ENCODE measurements at places on chromosomes 11 and 22.
A peak's percentile ranks its signal among the peaks of the same experiment; 100 is the strongest.

DNA sequence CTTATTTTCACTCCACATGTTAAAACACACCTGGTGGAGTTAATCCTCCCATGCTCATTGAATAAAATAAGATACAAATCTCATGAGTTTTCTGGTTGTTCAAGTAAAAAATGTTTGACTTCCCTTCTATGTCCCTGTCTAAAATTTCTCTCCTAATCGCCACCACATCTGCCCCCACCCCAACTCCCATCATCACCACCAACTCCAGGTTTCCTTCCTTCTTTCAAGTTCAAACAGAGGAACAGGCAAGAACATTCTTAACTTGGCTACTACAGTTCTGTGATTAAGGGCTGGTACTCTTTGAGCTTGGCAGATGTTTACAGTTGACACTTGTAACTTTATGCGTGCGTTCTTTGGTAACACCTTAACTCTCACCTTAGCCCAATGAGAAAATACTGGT lies 9.1 kb upstream of the PSMA1 start:
- no peaks in the 10 kb centered on the region for H3K4me1 ChIP-seq
- H3K27me3 ChIP-seq = no peaks in the 10 kb centered on the region

GRCh38 chr11:64126371-64126770 lies 39.5 kb downstream of the MACROD1 start:
- no peak overlapping the region for H3K27ac ChIP-seq
- no peaks in the 10 kb centered on the region for H3K36me3 ChIP-seq
- no peak for DNase-seq
- H3K4me1 ChIP-seq = peaks cover 7% of the 10 kb centered on the region
- H3K27me3 ChIP-seq = no peaks in the 10 kb centered on the region

GRCh38 chr22:33035272-33035863 lies 22.8 kb downstream of the SYN3 start:
- no peak overlapping the region for H3K27ac ChIP-seq
- H3K36me3 ChIP-seq = no peaks in the 10 kb centered on the region
- H3K4me3 ChIP-seq = no peak overlapping the region
- no peaks in the 10 kb centered on the region for H3K27me3 ChIP-seq
- no peak for DNase-seq

DNA sequence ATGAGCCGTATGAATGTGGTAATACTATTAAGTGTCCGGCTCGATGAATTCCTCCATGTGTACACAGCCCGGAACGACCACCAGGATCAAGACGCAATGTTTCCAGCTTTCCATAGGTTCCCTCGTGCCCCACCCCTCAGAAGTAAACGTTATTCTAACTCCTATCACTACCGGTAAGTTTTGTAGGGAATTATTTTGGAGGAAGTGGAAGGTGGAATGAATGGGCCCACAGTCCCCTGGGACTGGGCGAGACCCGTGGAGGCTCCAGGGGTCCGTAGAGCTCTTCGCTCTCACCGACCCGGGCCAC lies 720 bp upstream of the FAR1 start:
- H3K4me1 ChIP-seq = peaks cover 4% of the 10 kb centered on the region
- peak overlapping the region; percentile 89 for H3K4me3 ChIP-seq
- peaks cover 8% of the 10 kb centered on the region for H3K27me3 ChIP-seq
- peak overlapping the region; percentile 88 for H3K27ac ChIP-seq
- H3K36me3 ChIP-seq = no peaks in the 10 kb centered on the region

DNA sequence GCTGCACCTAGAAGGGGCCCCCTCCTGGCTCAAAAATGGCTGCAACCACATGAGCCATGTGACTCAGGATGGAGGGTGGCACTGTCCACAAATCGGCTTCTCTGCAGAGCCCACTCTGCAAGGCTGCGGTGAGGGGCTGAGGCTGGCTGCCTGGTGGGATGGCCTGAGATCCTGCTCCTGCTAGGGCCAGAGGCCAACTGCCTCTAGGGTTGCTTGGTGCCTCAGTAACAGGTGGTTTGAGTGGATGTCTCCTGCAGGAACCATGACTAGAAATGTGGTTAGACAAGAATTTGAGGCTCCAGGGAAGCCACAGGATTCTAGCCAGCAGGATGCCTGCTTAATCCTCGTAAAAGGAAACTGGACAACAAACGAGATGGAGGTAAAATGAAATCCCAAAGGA lies 17.1 kb downstream of the PATZ1 start:
- no peaks in the 10 kb centered on the region for H3K36me3 ChIP-seq
- DNase-seq = no peak
- no peak overlapping the region for H3K4me3 ChIP-seq
- no peaks in the 10 kb centered on the region for H3K4me1 ChIP-seq

DNA sequence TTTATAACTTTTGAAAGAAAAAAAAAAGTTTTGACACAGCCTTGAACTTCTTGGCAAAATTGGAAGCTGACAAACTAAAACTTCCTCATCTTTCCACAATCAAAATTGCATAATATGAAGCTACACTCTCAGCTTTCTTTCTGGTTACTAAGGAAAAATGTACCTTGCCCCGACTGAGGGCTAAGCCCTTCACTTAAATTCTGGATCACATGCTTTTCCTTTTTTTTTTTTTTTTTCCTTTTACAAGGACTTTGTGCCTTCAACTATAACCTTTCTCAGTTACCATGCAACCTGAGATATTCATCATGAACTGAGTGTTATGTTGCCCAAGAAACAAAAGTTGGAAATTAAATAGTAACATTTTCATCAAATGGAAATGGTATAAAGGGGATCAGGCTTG lies 188.5 kb upstream of the CARD18 start:
- no peak overlapping the region for H3K27ac ChIP-seq
- no peaks in the 10 kb centered on the region for H3K27me3 ChIP-seq
- no peak overlapping the region for H3K4me3 ChIP-seq
- H3K4me1 ChIP-seq = no peaks in the 10 kb centered on the region
- H3K36me3 ChIP-seq = no peaks in the 10 kb centered on the region

DNA sequence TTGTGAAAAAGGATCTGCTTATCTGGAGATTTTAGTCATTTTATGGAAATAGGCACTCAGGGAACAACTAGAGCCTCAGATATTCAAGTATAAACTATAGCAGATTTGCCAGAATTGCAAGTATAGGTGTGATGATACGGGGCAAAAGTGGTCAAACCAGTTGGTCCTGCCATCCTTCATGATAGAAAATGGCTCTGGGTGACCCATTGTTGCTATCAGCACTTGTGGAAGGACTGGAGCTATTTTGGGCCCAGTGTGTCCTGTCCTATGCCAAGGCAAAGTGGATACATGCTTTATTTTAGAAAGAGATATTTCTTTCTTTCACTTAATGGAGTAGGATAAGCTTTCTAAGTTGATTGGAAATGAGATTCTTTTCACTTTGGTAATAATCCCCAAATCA lies 85.2 kb downstream of the PPP6R3 start:
- H3K4me1 ChIP-seq = no peaks in the 10 kb centered on the region
- no peak for DNase-seq
- no peak overlapping the region for H3K27ac ChIP-seq
- no peaks in the 10 kb centered on the region for H3K27me3 ChIP-seq
- H3K36me3 ChIP-seq = peaks cover 24% of the 10 kb centered on the region

DNA sequence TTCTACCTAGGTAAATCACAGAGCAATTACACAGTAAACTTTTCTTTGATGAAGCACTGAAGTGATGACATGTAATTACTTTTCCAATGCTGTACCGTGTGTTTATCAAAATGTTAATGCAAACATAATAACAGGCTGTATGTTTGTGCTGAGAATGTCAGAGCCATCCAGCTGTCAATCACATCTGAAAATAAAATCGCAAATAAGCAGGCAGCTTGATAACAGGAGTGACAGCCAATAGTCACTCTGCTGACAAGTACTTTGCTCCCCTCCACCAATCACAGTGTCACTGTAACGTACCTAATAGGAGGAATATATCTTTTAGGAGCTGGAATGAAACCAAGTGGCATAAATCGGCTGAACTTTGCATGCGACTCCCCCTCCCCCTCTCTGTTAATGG lies 119.7 kb downstream of the KIRREL3 start:
- no peak for DNase-seq
- H3K27ac ChIP-seq = no peak overlapping the region
- peaks cover 10% of the 10 kb centered on the region for H3K27me3 ChIP-seq
- no peaks in the 10 kb centered on the region for H3K4me1 ChIP-seq
- no peak overlapping the region for H3K4me3 ChIP-seq
- no peaks in the 10 kb centered on the region for H3K36me3 ChIP-seq

GRCh38 chr11:19718951-19719350 lies 6.3 kb downstream of the NAV2 start:
- no peak overlapping the region for H3K27ac ChIP-seq
- no peak for DNase-seq
- H3K4me3 ChIP-seq = no peak overlapping the region
- peaks cover 47% of the 10 kb centered on the region for H3K4me1 ChIP-seq

DNA sequence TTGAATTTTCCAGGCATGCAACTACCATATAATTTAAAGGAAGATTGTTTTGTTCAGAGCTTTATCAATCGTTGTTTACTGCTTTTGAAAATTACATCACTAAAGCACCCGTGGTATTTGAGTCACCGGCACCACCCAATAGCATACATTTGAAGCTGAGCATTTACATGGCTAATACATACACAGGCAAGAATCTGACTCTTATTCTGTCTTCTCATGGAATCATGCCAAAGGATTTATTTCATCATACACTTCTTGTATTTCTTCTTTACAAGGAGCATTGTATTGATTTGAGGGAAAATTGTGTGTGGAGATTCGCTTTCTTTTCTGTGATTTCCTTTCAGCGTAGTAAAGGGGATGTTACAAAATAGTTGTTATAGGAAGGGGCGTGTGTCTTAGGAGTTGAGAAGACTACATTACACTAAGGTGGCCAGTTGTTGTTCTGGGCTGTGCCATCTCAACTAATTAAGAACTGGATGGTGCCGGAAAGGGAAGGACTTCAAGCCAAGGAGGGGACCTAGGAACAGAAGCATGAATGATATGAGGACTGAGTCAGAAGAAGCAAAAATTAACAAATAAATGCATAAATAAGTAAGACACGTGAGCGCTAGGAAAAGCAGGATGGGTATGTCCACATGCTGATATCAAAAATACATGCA lies 12.9 kb upstream of the CD3E start:
- H3K4me3 ChIP-seq = no peak overlapping the region
- H3K27ac ChIP-seq = no peak overlapping the region
- no peak for DNase-seq
- peaks cover 14% of the 10 kb centered on the region for H3K27me3 ChIP-seq
- H3K4me1 ChIP-seq = no peaks in the 10 kb centered on the region

DNA sequence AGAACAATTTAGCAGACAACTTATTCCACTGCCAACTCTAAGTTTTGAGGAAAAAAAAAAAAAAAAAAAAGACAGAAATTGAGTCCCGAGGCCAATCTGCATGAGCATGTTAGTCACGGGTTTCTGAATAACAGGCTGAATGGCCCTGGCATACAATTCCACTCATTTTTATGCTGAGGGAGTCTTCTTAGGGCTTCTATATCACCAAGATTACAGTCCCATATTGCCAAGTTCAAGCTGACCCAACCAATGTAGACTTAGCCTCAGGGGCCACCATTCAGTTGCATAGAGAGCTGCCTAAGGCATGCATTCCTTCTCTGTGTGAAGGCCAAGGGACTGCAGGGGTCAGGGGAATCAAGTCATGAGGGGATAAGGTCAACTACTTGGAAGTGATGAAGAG lies 27.5 kb downstream of the KIRREL3 start:
- H3K4me3 ChIP-seq = no peak overlapping the region
- H3K4me1 ChIP-seq = no peaks in the 10 kb centered on the region
- peaks cover 7% of the 10 kb centered on the region for H3K27me3 ChIP-seq
- no peak for DNase-seq
- H3K27ac ChIP-seq = no peak overlapping the region

- no peak overlapping the region for H3K27ac ChIP-seq
- no peaks in the 10 kb centered on the region for H3K27me3 ChIP-seq
- DNase-seq = no peak
- no peak overlapping the region for H3K4me3 ChIP-seq
Observed at GRCh38 chr11:112042161-112042960, 17.2 kb downstream of the DLAT start.

- no peaks in the 10 kb centered on the region for H3K36me3 ChIP-seq
- H3K4me1 ChIP-seq = peaks cover 17% of the 10 kb centered on the region
- H3K27ac ChIP-seq = peak overlapping the region; percentile 71
- no peak for DNase-seq
- no peaks in the 10 kb centered on the region for H3K27me3 ChIP-seq
- no peak overlapping the region for H3K4me3 ChIP-seq
Observed at GRCh38 chr11:44767421-44767820, 40.7 kb downstream of the TSPAN18 start.

- no peaks in the 10 kb centered on the region for H3K4me1 ChIP-seq
- H3K36me3 ChIP-seq = no peaks in the 10 kb centered on the region
- H3K27me3 ChIP-seq = no peaks in the 10 kb centered on the region
Observed at GRCh38 chr11:27541790-27542189, 35.2 kb upstream of the LIN7C start.

- no peak overlapping the region for H3K27ac ChIP-seq
- no peak overlapping the region for H3K4me3 ChIP-seq
- no peaks in the 10 kb centered on the region for H3K4me1 ChIP-seq
- no peaks in the 10 kb centered on the region for H3K36me3 ChIP-seq
Observed at GRCh38 chr11:66684635-66685034, 6.9 kb upstream of the RBM4B start.

DNA sequence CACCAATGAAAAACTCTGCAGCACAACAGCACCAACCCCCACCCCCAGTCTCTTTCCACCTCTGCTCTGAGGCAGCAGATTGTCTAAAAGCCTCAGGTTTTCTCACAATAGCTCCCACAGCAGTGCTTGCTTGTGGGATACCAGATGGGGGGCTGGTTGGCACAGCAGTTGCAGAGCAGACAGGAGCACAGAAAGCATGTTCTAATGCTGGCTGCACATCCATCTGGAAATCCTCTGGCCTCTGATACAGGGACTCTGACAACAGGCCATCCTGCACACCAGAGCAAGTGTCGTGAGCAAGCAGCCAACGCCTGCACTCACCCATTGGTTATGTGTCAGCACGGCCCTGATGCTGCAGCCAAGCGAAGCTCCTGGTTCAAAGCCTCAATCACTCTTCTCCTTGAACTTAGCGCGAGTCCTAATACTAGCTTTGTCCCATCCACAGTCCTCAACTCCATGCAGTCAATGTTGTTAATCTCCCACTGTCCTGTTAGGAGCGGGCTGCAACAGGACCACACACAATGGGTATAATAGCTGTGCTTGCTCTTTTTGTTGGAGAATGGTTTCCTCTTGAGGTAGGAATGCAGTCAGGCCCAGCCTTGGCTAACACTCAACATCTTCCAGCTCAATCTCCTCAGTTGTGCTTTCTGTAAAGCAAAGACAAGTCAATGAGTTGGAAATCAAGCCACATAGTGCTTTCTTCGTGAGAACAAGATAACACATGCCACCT lies 30.3 kb downstream of the VSTM5 start:
- no peaks in the 10 kb centered on the region for H3K36me3 ChIP-seq
- H3K27ac ChIP-seq = no peak overlapping the region
- no peaks in the 10 kb centered on the region for H3K4me1 ChIP-seq
- H3K27me3 ChIP-seq = no peaks in the 10 kb centered on the region
